ENCODE measurements at places on chromosomes 3 and 15.

- DNase-seq = no peak
Measured at GRCh38 chr15:42090370-42090769, 4.0 kb downstream of the PLA2G4D start.

GRCh38 chr3:32501783-32502117 is 902 bp downstream of the CMTM6 start:
- DNase-seq = no peak

GRCh38 chr3:197499427-197499826 is 56.3 kb downstream of the BDH1 start:
- peak; percentile 15 for DNase-seq

GRCh38 chr3:13222131-13222530 is 148.9 kb upstream of the IQSEC1 start:
- no peak for DNase-seq

DNA sequence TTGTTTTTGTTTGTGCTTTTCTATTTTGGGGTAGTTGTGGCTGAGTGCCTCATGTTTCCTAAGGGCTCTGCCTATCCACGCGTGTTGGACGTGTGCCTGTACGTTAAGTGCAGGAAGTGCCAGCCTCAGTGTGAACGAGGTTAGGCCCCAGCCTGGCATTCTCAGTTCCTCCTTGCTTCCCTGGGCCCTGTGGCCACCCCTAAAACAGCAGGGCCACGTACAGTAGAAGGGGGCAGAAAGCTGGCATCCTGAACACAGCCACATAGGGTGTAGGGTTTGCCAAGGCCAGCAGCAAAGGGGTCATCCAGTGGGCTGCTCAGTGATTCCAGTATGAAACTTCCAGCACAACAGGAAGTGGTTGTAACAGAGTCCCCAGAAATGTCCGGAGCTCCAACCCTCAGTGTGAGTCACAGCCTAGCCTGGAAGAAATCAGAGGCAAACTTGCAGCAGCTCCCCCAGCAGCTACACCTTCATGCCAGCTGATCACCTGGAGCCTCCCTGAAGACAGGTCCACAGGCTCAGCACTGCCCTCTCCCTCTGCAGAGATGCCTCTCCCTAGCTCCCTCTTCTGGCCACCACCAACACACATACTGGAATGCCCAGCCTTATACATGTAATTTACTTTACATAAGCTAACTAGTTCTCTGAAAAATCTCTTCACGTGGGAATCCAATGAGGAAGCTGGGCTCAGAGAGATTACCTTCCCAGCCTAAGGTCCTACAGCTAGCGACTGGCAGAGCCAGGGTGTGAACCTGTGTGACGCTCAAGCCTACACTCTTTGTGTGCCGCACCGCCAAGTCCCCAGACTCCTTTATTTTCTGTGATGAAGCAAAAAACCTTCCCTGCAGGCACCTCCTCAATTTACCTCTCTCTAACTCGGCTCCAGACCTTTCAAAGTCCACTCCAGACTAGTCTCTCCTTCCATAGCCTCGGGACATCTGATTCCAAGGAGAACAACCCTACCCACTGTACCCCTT is 26.6 kb downstream of the ILDR1 start:
- DNase-seq = no peak

DNA sequence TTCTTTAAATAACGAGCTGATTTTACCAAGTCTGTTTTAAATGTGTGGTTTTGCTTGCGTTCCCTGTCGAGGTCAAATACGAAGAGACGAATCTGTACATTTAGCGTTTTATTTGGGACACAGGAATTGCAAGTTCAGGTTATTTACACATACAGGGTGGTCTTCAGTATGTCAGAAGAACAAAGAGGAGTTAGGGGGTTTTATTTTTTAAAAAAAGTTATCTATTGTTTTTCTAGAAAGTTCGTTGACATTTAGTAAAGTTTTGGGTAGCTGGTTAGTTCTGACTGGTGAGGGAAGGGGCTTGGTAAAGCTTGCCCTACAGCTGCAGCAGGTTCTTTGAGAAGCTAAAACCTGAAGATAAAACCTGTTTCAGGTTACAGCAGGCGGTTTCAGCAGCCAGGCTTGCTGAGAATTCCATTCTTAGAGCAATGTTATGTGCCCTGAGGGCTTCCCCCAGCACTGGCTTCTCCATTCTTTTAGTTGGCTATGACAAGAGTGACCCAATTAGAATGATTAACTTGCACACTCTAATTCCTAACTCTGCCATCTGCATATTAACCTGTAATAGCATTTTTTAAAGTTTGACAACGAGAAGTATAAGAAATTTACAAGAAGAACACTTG is 815 bp upstream of the ZNF280D start:
- DNase-seq = no peak

DNA sequence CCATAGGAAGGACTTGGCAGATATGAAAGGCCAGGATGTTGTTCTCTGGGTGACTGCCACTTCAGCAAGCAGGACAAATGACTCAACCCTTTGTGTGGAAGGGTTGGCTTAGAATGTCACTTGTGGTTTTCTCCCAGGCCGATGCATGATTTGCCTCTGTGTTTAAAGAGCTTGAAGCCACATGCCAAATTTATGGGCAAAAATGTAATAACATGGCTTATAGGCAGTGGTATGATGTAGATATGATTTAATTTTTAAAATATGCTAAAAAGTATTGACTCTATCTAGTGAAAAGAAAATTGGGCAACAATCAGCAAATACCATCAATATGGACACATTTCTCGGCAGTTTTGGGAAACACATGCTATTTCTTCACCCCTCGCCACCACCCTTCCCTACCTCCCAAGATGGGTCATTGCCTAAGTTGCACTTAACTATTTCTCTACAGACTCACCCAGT is 114.6 kb downstream of the CYP19A1 start:
- DNase-seq = no peak

DNA sequence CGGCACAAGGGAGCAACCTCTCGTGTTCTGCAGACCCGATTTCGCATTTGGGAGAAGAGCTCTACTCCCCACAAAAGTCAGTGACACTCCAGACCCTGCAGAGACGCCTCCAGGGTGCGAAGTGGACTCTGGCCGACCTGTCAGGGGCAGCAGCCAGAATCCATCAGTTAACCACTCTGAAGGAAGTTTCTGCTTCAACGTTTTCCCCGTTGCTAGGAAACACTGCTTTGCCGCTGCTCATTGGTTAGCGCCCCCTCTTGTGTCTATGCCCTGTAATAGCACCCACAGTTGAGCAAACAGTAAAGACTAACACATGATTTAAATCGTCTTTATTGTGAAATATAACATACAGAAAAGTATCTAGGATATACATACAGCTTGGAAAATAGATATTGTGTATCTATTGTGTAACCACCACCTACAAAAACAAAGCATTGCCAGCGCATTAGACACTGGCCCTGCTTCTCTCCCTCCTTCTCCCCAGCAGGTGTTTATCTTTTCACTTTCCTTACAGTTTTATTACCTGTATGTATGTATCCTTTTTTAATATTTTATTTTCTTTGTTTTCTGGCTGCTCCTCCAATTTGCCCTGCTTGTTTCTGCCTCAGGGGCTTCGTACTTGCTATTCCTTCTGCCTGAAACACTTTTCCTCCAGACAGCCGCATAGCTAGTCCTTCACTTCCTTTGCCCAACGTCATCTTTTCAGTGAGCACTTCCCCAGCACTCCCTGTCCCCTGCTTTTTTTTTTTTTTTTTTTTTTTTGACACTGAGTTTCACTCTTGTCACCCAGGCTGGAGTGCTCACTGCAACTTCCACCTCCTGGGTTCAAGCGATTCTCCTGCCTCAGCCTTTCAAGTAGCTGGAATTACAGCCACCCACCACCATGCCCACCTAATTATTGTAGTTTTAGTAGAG is 38.8 kb downstream of the TMEM40 start:
- DNase-seq = peak; percentile 75

GRCh38 chr15:32718227-32718820 is 520 bp downstream of the GREM1 start:
- DNase-seq = peak; percentile 41

DNA sequence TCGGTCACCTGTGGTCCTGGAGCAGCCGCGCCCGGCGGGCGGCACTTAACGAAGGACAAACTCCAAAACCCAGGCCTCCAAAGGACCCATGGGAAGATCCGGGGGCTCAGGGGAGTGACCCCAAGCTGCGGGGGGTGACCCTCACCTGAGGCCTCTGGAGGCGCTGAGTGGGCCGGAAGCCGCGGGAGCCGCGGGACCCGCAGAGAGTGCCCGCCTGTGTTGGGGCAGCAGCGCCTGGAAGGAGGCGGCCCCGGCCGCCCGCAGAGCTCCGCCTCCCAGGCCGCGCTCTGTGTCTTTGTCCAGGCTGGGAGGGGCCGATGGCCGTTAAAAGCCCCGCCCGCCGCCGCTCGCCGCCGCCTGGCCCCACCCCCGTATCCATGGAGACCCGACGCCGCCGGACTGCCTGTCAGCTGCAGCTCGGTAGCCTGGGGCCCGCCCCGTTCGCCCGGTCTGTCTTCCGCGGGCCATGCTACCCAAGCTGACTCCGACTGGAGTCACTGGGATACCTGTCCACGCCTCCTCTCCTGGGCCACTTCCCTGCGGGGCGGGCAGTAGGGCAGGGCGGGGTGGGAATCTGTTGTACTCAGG is 15.3 kb upstream of the FANCD2 start:
- peak; percentile 90 for DNase-seq

DNA sequence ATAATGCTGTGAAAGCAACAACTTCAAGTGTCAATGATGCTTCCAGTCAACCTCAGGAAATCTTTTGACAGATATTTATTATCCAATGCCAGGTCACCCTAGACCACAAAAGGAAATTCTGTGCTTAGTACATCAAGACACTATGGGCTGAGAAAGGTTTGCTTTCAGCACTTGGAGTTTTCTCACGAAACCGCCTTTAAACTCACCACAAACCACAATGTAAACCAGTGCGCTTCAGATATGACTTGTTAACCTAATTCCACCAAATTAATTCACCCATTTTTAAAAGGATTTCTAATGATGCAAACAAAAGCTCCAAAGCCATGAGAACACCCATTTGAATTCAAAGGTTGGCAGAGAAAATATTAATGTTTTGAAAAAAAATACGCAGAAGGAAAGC is 292.9 kb upstream of the NR2F2 start:
- DNase-seq = no peak

GRCh38 chr3:193869221-193870201 is 266.4 kb upstream of the HES1 start:
- DNase-seq = peak; percentile 48

GRCh38 chr3:112365035-112365434 is 32.1 kb downstream of the CD200 start:
- no peak for DNase-seq

- no peak for DNase-seq
Measured at GRCh38 chr15:99976000-99976399, 242.8 kb upstream of the LYSMD4 start.

DNA sequence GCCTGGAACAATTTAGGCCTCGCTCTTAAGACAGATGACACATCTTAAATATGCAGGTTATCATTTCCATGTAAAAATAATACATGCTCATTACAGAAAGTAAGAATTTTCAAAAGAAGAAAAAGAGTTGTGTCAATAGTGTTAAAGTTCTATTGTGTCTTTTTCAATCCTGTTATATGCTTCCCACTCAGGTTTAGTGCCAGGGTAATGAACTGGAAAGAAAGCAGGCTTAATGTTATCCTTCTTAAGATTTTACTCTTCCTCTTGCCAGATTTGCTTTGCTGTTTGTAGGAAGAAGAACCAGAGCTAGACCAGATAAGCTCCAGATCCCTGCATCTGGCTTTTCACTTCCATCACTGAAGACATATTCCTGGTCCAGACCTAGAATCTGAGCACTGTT is 128.6 kb downstream of the TPRG1 start:
- no peak for DNase-seq

DNA sequence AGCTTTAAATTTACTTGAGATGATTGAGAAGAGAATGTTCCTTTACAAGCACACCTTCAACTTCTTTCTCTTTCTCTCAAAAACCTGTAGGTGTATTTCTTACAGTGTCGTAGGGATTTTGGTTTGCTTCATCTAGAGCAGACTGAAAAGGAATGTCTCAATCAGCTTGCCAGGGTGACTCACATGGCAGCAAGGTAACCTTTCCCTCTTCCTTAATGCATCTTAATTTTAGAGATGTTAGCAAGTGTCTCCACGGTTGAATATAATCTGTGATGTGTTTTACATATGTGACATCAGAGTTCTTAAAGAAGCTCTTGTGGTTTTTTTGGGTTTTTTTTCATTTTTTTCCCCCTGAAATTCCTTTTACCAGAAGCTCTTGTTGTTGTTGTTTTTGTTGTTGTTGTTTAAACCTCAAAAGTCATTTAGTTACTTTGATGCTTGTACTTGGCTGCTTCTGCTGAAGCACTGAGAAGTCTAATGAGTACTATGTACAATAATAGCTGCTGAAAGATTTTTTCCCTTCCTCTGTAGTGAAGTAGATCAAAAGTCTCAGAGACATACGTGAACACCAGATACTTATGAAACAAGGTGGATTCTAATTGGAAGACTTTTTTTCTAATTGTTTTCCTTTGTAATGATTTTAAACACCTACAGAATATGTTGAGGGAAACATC is 83.1 kb downstream of the RETNLB start:
- no peak for DNase-seq

- no peak for DNase-seq
Measured at GRCh38 chr15:85993116-85993515, 86.6 kb upstream of the AGBL1 start.

GRCh38 chr15:94036156-94036555 is 195.2 kb upstream of the MCTP2 start:
- DNase-seq = no peak

DNA sequence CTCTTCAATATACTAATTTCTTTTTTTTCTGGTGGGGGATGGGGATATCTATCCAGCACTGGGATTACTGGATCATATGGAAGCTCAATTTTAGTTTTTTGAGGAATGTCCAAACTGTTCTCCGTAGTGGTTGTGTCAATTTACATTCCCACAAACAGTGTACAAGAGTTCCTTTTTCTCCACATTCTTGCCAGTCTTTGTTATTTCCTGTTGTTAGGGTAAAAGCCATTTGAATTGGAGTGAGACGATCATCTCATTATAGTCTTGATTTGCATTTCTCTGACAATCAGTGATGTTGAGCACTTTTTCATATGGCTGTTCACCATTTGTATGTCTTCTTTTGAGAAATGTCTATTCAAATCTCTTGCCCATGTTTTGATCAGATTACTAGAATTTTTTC is 12.8 kb upstream of the WDR49 start:
- no peak for DNase-seq

- no peak for DNase-seq
Measured at GRCh38 chr3:151579571-151580270, 118.9 kb upstream of the IGSF10 start.

DNA sequence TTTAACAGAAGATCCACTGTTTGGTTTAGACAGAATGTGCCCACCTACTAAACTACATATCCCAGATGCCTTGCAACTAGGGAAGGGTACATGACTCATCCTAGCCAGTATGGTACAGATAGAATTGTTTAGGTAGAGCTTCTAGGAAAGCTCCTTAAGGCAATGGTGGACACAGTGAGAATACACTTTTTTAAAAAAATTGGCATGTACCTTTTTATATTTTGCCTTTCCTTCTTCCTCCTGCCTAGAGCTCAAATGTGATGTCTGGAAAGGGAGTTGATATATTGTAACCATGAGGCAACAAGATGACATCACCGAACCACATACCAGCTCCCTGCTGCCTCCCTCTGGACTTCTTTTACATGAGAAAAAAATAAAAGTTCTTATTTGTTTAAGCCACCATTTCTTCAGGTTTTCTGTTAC is 14.4 kb upstream of the C3orf80 start:
- no peak for DNase-seq

- no peak for DNase-seq
Measured at GRCh38 chr15:42954291-42954690, 33.7 kb upstream of the TTBK2 start.
